Right atrium auricular region (tissue), 2 donors: ENCODE measurements at places on chromosomes 13 and 19. TPM values are rescaled to one million over a fixed set of nuclear protein-coding genes. Genes with fewer than 3 reads are reported as not detected.

GRCh38 chr13:104301171-104301975 lies 1235.2 kb upstream of the SLC10A2 start:
- DNase-seq: no peak

RNF225 gene
- total RNA-seq: not detected

TNFSF13B gene
- total RNA-seq: 1.4 TPM

ZNF536 gene
- 1.9 TPM for total RNA-seq

SYNGR4 gene
- not detected for total RNA-seq

FBXO27 gene
- 7.2 TPM for total RNA-seq

GRCh38 chr19:11324079-11324661 lies 15.3 kb downstream of the RAB3D start:
- DNase-seq: peak; percentile 94

VSTM2B gene
- not detected for total RNA-seq

DNA sequence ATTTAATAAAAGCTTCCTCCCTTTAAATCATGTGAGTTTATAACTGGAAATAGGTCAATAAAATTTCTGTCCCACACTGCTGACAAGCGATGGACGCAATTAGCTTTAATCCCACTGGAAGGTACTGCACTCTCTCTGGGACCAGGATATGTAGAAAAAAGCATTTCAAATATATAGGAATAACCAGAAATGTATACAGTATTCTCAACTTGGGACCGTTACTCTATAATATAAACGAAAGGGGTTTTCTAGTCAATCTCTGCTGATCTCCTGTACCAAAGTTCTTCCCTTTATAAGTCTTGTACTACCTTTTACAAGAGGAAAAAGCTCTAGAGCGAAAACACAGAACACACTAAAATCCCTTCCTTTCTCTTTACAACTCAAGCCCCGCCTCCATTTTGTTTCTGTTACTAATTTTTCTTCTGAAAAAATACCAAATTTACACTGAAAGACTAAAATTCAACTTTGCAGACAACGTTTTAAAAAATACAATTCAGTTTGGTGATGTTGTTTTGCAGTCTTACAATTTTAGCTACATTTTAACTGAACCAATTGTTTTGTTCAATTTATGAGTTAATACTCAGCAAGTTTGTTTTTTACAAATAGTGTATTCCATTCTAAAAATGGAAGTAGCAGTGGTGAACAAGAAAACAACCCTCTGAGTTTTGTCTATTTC lies 1.7 kb upstream of the USPL1 start:
- DNase-seq: no peak

SWSAP1 gene
- 0.44 TPM for total RNA-seq

- DNase-seq: no peak
Measured at GRCh38 chr13:73334445-73334844, 275.6 kb downstream of the KLF5 start.

GRCh38 chr19:34731019-34731829 lies 2.8 kb upstream of the ZNF181 start:
- DNase-seq: no peak

FFAR2 gene
- not detected for total RNA-seq

GRCh38 chr19:16876904-16877361 lies 11.9 kb upstream of the F2RL3 start:
- DNase-seq: no peak

DNA sequence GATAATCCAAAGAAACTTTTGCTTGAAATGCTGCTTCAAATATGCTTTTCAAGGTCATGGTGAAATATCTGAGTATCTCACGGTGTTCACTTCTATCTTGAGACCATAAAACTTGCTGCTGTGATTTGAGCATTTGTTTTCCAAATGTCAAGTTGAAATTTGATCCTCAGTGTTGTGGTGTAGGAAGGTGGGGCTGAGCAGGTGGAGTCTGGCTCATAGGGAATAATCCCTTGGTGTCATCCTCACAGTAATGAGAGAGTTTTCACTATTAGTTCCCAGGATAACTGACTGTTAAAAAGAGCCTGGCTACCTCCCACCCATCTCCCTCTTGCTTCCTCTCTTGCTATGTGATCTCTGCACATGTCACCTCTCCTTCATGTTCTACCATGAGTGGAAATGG lies 858.0 kb upstream of the SLITRK5 start:
- DNase-seq: no peak

DNA sequence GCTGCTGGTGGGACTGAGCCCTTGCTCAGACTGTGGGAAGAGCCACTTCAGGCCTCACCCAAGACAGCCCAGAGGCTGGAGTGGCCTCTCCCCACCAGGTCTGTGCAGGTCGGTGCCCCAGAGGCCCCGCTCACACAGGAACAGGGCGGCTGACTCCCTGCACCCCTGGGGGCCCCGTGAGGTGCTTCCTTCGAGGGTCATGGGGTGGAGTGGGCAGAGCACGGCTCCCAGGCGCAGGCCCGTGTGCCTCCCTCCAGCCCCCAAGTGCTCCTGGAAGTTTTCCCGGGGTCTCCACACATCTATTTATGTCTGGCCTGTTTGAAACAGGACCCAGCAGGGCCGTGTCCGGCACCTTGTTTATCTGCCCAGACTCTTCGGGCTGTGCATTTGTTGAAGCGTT lies 9.5 kb upstream of the TMEM255B start:
- no peak for DNase-seq

DNA sequence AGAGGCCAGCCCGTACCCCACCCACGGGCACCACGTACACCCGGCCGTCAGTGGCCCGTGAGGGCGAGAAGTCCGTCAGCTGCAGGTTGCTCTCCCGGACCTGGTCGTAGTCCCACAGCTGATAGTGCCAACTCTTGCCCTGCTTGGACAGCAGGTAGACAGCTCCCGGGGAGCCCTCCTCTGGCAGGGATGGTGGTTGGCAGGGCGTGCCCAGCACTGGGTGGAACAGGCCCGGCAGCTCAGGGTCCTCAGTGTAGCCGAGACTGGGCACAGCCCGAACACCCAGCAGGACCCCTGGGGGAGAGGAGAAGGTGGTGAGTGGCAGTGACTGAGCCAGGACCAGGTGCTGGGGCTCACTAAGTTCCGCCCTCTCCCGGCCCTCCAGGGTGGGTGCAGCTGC lies 7.8 kb downstream of the ACTMAP start:
- no peak for DNase-seq

DNA sequence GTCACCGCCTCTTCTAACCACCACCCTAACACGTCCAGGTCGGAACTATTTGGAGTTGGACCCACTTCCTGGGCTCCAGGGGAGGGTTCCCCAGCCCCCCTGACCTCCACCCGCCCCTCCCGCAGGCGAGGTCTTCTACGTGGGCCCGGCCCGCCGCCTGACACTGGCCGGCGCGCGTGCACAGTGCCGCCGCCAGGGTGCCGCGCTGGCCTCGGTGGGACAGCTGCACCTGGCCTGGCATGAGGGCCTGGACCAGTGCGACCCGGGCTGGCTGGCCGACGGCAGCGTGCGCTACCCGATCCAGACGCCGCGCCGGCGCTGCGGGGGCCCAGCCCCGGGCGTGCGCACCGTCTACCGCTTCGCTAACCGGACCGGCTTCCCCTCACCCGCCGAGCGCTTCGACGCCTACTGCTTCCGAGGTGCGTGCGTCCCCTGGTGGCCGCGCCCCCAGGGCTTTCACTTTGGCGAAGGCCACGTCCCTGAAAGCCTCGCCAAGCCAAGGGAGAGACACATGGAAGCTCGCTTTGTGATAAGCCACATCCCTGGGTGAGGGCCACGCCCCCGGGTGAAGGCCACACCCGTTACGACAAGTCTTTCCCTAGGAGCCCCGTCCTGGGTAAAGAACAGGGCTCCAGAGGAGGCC lies 13.2 kb downstream of the NCAN start:
- DNase-seq: no peak

- DNase-seq: no peak
Measured at GRCh38 chr13:79393564-79394249, 12.3 kb downstream of the RBM26 start.

PSG3 gene
- not detected for total RNA-seq

GRCh38 chr13:60230593-60230992 lies 66.9 kb upstream of the DIAPH3 start:
- no peak for DNase-seq

ZNF99 gene
- not detected for total RNA-seq

DNA sequence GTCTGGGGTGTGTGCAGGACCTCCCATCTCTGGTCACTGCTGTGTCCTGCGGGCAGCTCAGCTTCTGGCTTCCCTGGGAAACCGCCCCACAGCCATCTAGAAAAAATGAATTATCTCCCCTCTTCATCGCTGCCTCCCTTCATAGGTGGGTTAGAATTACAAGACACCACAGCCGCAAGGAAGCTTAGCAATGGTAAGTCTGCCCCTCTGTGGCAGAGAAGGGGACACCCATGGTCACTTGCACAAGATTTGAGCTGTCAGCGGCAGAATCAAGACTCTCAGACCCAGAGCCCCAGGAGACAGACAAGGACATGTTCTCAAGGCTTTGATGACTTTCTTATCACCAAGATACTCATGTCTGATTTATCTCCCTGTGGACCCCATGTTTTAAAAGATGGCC lies 110.8 kb upstream of the PABPC3 start:
- no peak for DNase-seq

GRCh38 chr13:33114146-33114545 lies 97.9 kb downstream of the KL start:
- DNase-seq: no peak

GRCh38 chr19:41218615-41219507 lies at the start of gene AXL:
TSS of gene AXL (plus strand) at chr19:41219223. CDS start at chr19:41219393, 170 bp downstream.
- peak; percentile 95 for DNase-seq

FCAR gene
- total RNA-seq: 1.5 TPM

GRCh38 chr19:10000171-10000826 lies 10.0 kb downstream of the COL5A3 start:
- DNase-seq: peak; percentile 59

C13orf46 gene
- total RNA-seq: 2.7 TPM

RGCC gene
- 94.8 TPM for total RNA-seq

DNA sequence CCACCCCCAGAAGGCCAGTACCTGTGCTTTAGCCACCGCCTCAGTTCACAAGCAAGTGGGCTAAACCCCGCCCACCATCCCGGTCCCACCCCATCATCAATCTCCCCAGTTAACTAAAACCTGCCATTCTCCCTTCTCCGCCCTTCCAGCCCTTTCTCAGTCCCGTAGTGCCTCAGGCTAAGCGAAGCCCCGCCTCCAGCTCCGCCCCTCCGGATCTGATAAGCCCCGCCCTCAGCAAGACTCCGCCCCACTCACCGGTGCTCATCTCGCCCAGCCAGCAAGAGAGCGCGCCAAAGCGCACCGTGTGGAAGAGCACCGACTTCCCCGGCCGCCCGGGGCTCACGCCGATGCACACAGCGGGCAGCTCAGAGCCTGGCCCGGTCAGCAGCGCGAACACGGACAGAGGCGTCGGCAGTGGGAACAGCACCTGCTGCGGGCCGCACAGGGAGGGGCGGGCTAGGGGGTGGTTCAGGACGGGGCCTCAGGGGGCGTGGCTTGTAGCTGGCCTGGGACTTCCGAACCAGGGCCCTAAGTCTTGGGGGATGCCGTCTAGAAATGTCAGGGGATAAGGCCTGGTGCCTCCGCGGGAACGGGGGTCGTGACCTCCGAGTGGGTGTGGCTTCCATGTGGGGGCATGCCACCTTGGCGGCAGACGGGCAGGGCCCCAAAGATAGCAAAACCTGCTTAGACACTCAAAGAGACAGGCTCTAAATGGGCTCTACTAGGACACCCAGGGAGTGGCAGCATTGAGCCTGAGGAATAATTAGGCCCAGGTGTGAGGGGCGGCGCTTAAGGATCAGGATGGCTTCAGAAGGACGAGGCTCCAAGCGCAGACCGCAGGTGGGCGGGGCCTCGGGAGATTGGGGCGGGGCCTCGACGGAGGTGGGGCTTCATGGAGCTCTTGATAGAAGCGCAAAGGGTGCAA lies 21.4 kb downstream of the MAP4K1 start:
- DNase-seq: no peak

ELANE gene
- total RNA-seq: 0.67 TPM

ATP4A gene
- not detected for total RNA-seq

- DNase-seq: no peak
Measured at GRCh38 chr13:75705395-75705794, 69.3 kb downstream of the LMO7 start.

DNA sequence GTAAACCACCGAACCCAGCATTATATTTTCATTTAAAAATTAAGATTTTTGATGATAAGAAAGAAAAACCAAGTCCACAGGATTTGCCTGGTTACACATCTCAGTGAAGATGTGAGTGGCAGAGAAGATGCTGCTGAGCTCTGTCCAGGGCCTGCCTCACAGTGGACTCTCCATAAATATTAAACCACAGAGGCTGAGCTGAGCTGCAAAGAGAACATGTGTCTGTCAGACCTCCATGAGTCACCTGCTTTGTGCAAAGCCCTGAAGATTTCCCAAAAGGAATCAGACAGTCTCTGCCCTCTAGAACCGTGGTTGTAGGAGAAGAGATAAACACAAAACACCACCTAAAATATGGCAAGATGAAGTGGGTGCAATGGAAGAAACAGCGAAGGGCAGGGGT lies 127.2 kb upstream of the TSC22D1 start:
- no peak for DNase-seq

DNA sequence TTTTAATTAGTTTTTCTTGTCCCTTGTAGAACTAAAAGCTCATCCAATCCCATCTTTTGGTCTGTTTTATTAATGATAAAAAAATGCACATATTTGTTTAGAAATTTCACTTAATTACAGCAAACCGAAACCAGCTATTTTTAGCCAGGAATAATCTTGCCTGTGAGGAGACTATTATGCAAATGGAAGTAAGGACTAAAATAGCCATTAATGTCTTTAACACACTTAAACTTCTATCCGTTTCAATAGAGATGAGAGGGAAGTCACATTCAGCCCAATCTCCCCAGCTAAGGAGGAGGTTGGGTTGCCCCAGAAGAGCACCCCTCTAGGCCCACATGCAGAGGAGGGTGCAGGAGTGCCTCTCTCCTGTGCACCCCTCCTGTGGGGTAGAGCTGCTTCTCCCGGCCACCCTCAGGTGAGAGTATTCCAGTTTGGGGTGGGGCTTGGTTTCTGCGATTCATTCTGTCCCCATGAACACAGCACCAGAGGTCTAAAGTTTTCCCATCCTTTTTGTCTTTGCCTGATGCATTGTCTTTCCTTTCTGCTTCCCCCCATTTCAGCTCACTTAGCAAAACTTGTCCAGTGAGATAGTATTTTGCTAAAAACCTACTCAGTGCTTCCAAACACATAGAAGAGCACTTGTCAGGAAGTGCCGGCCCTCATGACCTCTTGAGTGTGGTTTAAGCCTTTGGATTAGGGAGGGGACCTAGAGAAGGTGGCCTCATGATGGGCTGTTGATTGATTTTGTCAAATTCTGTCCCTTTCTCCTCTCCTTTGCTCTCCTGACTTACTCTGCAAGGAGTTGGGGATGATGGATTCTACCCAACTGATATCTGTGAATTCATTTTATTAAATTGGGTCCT lies 28.2 kb downstream of the FGF9 start:
- DNase-seq: no peak

GRCh38 chr19:13819238-13819637 lies 24.0 kb downstream of the ZSWIM4 start:
- DNase-seq: no peak

DNA sequence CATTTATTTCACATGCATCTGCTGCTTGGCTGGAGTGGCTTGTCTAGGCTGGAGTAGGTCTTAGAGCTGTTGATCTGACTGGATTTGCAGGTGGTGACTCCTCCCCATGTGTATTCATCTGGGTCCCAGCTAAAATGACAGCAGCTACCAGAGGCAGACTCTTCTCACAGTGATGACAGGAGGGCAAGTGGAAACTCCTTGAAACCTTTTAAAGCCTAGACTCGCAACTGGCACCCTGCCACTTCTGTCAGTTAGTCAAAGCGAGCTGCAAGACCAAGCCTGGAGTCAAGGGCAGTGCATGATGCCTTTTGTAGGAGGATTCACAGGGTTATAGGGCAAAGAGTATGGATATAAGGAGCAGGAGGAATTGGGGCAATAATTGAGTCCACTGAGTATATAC lies 65.2 kb downstream of the TEX26 start:
- no peak for DNase-seq
